ENCODE measurements at places on chromosomes 3 and 15. TPM values are rescaled to one million over a fixed set of nuclear protein-coding genes. Genes with fewer than 3 reads are reported as not detected.

Gene FOXL2
- total RNA-seq, result not detected

Gene ZNF80
- total RNA-seq, result not detected

Gene PLSCR5
- total RNA-seq, result not detected

Gene IL5RA
- not detected for total RNA-seq

Gene MOBP
- total RNA-seq, result not detected

DNA sequence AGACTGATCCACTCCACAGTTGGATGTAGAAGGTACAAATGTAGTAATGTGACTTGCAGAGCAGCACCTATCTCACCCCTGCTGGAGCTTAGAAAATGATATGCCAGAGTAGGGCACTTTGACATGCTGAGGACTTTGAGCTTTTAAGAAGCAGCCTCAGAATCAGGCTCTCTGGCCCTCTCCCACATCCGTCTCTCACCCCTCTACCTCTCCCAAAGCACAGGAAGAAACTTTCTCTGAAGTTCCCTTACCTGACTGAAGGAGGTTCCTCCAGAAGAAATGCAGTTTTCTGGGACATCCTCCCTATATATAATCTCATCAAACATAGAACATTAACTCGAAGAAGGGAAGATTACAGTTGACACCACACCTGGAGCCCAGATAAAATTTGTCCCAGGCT, 98.4 kb upstream of the PEX5L start:
- no peak for DNase-seq

- no peak for DNase-seq
Measured at GRCh38 chr3:64445109-64445943, 220.1 kb upstream of the PRICKLE2 start.

GRCh38 chr3:55720614-55721013, 233.5 kb upstream of the WNT5A start:
- DNase-seq, result no peak

DNA sequence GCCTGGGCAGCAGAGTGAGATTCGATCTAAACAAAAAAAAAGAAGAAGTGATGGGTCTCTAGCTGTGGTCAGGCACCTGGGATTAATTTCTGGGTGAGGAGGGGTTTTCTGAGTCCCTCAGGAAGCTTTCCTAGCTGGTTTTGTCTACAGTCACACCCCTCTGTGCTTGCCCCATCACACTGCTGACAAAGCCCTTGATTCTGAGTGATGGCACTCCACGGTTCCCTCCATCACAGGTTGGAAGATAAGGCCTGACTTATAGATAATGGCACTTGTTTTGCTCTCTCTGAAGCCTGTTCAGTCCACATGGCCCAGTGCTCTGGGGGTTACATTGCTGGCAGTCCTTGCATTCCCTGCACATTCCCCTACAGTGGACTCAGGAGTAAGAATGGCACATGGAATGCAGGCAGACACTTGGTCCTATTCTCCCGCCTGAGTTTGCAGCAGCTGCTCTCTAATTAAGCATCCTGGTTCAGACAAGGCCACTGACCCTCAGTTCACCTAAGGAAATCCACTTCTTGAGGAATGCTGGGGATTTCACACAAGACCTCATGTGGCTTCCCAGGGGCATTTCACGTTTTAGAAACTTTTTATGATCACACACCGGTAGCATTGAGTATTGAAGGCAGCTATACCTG, 81.0 kb upstream of the NMNAT3 start:
- no peak for DNase-seq
